ENCODE measurements at places on chromosomes 11 and 22.
A peak's percentile ranks its signal among the peaks of the same experiment; 100 is the strongest.

DNA sequence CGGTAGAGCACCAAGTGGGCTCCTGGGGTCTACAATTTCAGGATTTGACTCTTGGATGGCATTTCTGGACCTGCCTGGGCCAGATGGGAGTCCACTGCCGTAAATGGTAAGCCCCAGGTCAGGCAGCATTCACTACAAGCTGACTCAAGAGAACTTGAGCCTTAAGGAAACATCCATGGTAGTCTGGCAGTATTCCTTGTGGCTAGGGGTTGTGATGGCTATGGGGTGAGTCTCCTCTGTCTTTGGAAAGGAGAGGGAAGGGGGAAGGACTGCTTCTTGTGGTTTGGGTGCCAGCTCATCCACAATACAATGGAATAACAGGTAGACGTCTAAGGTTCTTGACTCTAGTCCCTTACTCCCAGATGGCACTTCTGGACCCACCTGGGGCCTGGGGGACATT, 32.3 kb upstream of the POU2AF2 start:
- DNase-seq = no peak

DNA sequence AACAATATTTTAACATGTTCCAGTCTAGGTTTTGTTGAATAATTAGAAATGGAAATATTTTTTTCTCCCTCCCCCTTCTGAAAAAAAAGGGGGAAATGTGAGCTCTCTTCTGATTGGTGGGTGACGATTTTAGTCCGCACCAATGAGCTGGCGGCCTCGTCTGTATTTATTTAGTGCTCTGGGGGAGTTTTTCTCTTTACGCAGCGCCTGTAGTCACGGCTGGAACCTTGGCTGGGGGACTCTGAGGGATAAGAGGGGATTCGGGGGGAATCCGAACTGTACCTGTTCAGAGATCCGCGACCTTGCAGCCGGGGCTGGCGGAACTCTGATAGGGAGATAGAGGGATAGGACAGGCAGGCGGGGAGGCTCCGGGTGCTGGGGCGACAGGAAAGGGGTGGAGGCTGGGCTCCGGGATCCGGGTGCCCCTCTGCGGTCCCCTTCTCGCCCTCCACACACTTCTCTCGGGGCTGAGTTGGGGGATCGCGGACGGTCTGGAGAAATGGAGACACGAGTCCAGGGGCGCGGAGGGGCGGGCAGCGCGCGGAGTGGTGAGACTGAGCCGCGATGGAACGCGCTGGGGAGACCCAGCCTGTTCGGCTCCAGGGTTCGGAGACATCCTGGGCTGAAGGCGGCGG, 99.7 kb upstream of the HSD17B12 start:
- no peak for DNase-seq

- no peak for DNase-seq
These were observed 250.3 kb upstream of the TBCEL start for GRCh38 chr11:120773501-120774031.

DNA sequence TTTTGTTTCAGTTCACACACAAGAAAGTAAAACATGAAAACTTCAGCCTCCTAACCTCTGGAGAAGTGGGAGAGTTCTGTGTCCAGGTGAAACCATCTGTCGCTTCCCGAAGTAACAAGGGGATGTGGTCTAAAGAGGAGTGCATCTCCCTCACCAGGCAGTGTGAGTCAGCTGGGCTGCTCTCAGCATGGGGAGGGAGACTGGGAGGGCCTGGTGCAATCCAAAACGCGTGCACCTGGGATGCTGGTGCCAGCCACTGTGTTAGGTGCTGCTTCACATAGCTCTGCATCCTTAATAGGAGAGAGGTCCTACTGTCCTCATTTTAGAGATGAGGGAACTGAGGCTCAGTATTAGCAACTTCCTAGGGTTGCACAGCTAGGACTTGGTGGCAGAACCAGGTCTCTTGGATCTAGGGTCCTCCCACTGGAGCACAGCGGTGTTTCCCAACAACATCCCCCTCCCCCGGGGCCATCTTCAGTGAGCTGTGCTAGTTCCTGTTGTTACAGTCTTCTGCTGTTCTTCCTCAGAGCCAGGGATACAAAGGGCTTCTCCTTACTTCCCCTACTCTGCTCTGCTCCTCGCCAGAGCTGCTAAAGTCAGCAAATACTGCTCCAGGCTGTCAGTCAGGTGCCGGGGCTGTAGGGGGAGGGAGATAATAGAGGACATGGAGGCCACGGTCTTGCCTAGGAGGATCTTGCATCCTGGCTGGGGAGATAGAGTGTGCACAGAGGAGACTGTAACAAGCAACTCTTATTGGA, 8.0 kb downstream of the IL10RA start:
- DNase-seq = no peak

GRCh38 chr11:47188259-47188658, 2.0 kb upstream of the PACSIN3 start:
- DNase-seq = peak; percentile 72

GRCh38 chr22:36928196-36928595, 14.8 kb downstream of the CSF2RB start:
- no peak for DNase-seq

- no peak for DNase-seq
These were observed 15.9 kb downstream of the OR51B4 start for GRCh38 chr11:5285703-5286340.

- DNase-seq = no peak
These were observed 54.9 kb upstream of the LRRC55 start for GRCh38 chr11:57126766-57127400.

- DNase-seq = peak; percentile 42
These were observed 70.3 kb downstream of the MAML2 start for GRCh38 chr11:96272529-96273222.

GRCh38 chr11:99535819-99536218, 515.1 kb downstream of the CNTN5 start:
- no peak for DNase-seq

- DNase-seq = no peak
These were observed 68.4 kb downstream of the MYEOV start for GRCh38 chr11:69362315-69362714.

GRCh38 chr11:69704508-69705253, 859 bp upstream of the FGF19 start:
- DNase-seq = peak; percentile 62
